Activated naive CD4-positive, alpha-beta T cell treated with anti-CD3 and anti-CD28 coated beads, Interleukin-2, amount 10 ng/mL, durations not matched to agents 7 days and 5 days (primary cell): ENCODE measurements at places on chromosomes 3 and 15.

DNA sequence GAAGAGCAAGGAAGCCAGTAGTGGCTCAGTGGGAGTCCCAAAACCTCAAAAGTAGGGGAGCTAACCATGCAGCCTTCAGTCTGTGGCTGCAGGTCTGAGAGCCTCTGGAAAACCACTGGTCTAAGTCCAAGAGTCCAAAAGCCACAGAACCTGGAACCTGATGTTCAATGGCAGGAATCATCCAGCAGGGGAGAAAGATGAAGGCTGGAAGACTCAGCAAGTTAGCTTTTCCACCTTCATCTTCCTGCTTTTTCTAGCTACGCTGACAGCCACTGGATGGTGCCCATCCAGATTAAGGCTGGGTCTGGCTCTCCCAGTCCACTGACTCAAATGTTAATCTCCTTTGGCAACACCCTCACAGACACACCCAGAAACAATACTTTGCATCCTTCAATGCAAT, 626.3 kb downstream of the NAALADL2 start:
- no peak for DNase-seq

DNA sequence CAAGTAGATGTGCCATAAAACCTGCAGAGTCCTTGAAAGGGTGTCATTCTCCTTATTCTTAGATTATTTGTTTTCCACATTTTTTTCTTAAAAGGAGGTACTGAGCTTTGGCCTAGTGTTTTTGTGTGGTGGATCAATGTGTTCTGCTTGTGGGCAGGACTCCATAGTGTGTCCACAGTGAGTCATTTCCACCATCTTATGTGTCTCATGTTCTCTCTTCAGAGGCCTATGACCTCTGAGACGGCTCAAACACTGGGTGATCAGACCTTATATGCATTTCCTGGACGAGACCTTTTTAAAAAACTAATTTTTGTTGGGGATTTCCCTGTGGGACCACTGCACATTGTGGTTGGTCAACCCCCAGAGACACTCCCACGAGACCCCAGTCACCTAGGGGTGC, 93.4 kb downstream of the CHCHD4 start:
- DNase-seq: no peak

- DNase-seq: peak; percentile 36
Measured at GRCh38 chr15:97745481-97746071, 214.9 kb upstream of the ARRDC4 start.

GRCh38 chr15:70923311-70924080, 30.9 kb downstream of the LRRC49 start:
- DNase-seq: no peak

DNA sequence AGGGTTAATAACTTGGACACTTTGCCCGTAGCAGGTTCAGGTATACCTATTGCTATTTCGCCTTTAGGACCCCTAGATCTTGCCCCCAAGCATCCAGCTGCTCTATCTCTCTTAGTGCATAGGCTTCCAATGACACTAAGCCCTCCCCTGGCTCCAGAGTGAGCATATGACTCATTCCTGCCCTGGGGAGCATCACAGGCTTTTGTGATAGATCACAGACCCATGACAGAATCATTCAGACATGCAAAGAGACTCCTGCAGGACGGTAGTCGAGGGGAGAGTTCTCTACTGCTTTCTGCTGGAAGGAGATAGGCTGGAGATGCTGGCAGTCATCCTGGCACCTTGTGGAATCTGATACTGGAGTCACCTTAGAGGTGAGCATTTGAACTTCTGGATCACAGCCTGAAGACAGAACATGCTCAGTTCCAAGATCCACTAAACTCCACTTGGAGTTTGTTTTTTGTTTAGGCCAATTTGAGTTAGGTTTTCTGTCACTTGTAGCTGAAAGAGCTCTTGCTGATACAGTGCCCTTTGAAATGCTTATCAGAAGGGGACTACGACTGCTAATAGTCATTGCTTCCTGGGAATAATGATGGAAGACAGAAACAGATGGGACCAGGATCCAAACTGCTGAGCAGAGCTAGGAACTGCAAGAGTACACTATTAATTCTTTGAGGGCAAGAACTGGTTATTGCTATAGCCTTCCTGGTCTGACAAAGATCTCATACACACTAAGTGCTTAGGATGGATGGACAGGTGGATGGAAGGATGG, 11.0 kb downstream of the LYSMD2 start:
- DNase-seq: no peak

- no peak for DNase-seq
Measured at GRCh38 chr15:43943511-43943910, 116.7 kb downstream of the WDR76 start.
